ENCODE measurements at places on chromosomes 4 and X.

DNA sequence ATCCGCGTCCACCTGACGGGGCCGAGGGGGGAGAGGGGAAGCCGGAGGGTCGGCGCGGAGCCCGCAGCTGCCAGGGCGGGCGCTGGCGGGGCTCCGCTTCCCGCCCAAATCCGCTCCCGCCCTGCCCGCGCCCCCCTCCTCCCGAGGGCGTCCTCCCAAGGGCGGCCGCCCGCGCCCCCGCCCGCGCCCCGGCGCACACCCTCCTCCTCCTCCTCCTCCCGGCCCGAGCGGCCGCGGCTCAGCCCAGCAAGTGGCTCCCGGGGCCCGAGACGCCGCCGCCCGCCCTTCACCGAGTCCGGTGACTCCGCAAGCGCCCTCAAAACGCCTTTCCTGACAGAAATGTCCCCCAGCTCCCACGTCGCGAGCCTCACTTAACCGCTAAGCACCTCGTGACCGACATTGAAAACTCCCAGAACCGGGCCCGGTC lies 487 bp downstream of the HMGB2 start:
- DNase-seq = peak; percentile 29

- no peak for DNase-seq
These were observed 6.1 kb downstream of the RPS3A start for GRCh38 chr4:151105454-151106032.

DNA sequence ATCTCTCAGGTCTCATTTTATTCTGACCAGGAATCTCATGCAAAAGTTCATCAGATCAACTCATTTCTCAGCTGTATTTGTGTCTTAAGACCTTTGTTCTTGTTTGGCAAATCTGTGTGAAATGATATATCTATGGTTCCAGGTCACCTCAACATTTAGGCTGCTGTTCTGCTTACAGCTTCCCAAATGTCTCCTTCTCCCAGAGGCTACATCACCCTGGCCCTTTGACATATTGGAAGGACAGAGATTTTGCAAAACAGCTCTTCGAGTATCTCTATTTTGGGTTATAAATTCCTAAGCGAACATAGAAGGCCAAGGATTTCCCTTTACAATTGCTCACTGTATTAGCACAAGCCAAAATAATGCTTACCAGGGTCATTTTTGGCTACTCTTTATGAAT lies 57.5 kb upstream of the GIMD1 start:
- no peak for DNase-seq

- no peak for DNase-seq
These were observed 689.1 kb upstream of the DIAPH2 start for GRCh38 chrX:95995583-95995982.

GRCh38 chr4:71243091-71243833 lies 95.6 kb upstream of the SLC4A4 start:
- no peak for DNase-seq

- DNase-seq = no peak
These were observed 32.9 kb upstream of the XK start for GRCh38 chrX:37652589-37653231.

DNA sequence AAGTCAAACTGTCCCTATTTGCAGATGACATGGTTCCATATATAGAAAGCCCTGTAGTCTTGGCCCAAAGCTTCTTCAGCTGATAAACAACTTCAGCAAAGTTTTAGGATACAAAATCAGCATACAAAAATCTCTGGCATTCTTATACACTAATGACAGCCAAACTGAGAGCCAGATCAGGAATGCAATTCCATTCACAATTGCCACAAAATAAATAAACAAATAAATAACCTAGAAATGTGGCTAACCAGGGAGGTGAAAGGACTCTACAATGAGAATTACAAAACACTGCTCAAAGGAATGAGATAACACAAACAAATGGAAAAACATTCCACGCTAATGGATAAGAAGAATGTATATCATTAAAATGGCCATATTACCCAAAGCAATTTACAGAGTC lies 52.9 kb upstream of the CXCL8 start:
- no peak for DNase-seq

- no peak for DNase-seq
These were observed 792 bp downstream of the SLC10A4 start for GRCh38 chr4:48483777-48484493.

DNA sequence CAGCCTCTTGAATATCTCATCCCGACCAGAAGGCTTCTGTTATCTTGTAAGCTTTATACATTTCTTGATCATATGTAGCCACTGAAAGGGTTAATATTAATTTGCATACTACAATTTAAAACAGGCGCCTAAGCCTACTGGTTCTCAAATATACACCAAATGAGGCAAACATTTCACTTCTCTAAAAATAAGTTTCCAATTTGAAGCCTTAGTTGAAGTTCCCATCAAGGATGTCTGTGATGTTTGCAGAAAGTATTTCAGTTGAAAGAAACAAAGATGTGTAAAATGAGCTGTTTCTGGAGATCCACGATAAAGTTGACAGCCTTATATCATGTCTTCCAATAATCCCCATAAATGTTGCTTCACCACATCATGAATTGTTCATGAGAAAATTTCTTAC lies 70.6 kb downstream of the KIT start:
- no peak for DNase-seq

DNA sequence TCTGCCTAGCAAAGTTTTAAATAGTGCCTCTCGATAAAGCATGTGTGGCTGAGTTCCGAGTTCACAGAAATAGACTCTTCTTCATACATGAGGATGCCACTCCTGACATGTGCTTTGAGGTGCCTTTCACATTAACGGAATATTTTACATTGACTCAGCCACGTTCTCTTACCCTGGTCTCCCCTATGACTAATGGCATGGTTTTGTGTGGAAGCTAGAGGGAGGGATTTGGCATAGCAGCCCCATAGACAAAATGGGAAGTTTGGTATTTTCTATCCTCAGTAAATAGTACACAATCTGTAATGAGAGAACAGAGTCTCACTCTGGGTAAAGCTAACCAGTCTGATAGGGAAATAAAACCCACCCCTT lies 68.9 kb downstream of the PCDH19 start:
- DNase-seq = no peak

- no peak for DNase-seq
These were observed 54.7 kb upstream of the TRPC5 start for GRCh38 chrX:112137276-112137675.

GRCh38 chr4:73086095-73086868 lies 16.8 kb upstream of the COX18 start:
- no peak for DNase-seq

- DNase-seq = no peak
These were observed 92.1 kb upstream of the RPA4 start for GRCh38 chrX:96791559-96791958.

DNA sequence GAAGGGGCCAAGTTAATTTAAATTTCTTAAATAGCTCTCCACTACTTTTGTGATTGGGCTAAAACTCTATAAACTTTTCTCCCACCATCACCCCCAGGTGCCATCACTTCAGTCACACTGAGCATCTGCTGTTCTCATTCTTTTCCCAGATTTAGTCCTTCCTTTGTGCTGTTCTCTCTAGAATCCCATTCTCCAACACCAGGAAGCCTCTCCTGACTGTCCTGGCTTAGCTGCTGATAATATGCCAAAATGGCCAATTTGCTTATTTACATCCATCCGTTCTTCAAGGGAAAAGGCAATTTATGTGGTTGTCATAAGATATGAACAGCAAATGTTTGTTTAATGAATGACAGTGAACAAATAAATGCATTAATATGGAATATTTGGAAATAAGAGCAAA lies 44.1 kb downstream of the FGFBP1 start:
- DNase-seq = no peak

GRCh38 chr4:31194823-31195222 lies 474.7 kb downstream of the PCDH7 start:
- DNase-seq = no peak

GRCh38 chrX:47568656-47569295 lies 7.8 kb downstream of the ARAF start:
- DNase-seq = no peak

- no peak for DNase-seq
These were observed 16.2 kb downstream of the HNRNPD start for GRCh38 chr4:82357640-82358039.

DNA sequence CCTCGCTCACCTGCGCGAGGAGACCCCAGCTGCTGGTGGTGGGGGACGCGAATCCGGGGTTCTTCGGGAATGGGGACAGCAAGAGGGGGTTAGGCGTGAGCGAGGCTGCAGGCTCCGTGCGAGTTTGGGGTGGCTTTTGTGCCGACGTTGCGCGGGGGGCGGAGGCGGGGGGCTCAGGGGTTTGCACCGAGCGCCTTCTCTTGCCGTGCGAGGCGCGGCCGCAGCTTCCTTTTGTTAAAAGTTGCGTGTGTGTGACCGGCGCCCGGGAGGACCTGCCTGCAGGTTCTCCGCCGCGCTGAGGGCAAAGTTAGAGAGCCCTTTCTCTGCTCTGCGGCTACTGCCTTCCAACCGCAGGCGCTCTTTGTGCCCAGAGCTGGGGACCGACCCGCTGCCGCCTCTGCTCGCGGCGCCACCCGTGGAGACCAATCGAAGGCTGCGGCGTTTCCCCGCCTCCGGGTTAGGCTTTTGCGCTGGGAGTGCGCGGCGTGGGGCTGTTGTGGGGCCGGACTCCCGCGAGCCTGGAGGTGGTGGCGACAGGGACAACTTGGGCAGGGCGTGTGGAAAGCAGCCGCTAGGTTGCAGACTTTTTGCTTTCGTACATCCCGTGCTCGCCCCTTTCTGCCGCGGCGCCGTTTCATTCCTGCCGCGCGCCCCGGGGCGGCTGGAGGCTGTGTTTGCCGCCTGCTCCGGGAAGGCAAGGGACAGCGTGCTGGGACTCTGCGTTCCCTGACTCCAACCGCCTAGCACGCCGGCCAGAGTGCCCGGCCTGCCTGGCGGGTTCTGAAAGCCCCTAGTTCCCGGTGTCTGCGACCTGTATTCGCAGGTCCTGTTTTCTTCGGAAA lies 716 bp downstream of the KIT start:
- no peak for DNase-seq

- DNase-seq = no peak
These were observed 122.9 kb downstream of the C4orf33 start for GRCh38 chr4:129218897-129219296.

DNA sequence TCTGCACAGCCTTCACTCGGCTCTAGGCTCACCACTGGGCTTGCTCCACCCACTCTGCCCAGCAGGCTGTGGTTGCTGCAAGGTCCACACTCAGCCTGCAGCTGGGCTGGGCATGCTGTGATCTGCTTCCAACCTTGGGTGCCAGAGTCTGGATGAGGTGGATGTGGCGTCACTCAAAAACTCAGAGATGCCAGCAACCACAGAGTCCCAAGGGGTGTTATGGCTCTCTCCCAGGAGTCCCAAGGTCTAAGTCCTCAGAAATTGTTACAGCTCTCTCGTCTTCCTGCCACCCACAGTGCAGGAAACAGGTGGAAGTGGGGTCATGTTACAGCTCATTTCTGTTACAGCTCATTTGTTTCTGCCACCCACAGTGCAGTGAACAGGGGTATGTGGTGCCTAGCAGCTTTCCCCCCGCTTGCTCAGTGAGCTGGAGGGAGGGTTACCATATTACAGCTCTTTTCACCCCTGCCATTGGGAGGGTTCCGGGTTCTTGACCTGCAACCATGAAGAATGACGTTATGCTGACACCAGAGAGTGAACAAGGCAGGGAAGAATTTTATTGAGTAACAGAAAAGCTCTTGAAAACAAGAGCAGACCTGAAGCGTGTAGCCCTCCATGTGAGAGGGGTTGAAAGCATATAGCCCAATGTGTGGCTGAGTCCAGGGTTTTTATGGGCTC lies 893.9 kb downstream of the PCDH7 start:
- DNase-seq = no peak
